Stimulated activated CD8-positive, alpha-beta memory T cell treated with anti-CD3 and anti-CD28 coated beads, Interleukin-4, amount 100 ng/mL, for 1 hour (primary cell): ENCODE measurements at places on chromosomes 11 and 22.

DNA sequence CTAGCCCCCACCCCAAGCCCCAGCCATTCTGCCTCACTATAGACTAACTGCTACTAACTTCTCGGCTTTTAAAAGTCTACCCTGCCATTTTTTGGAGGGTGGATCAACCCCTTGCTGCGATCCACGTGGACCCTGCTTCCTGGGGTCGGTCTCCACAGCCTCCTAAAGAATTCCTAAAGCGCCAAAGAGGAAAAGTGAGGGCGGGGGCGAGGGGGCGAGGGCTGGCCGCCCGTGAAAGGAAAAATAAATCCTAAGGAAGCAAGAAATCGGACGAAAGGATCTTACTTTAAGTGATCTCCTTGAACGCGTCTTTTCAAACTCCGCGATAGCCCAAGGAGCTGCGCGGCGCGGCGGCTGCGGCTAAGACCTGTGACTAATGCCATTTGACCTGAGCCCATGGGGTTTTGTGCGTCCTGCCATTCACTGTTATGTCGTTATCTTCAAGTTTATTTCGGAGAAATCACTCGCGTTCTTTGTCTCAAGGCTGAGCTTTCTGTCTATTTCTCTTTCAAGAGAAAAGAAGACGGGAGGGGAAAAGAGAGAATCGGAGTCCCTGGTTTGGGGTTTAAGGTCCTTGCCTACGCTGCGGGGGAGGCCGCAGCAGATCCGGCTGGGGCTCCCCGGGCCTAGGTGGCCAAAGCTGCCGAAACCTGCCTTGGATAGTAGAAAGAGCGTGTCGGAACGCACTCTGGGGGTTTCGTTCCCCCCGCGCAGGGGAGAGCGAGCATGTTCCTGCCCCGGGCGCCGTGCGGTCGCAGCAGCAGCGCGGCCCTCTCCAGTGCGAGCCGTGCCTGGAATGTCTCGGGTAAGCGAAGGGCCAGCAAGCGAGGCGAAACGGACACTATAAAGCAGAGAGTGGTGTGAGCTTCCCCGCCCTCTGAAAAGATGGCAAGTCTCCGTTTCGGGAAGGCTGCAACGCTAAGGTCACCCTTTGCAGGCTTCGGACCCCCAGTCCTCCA lies 2.8 kb upstream of the DBX1 start:
- no peak for DNase-seq

- no peak for DNase-seq
These were observed 22.3 kb downstream of the ARHGAP42 start for GRCh38 chr11:100709233-100709957.

- no peak for DNase-seq
These were observed 36.0 kb upstream of the PACSIN2 start for GRCh38 chr22:43050995-43051394.

DNA sequence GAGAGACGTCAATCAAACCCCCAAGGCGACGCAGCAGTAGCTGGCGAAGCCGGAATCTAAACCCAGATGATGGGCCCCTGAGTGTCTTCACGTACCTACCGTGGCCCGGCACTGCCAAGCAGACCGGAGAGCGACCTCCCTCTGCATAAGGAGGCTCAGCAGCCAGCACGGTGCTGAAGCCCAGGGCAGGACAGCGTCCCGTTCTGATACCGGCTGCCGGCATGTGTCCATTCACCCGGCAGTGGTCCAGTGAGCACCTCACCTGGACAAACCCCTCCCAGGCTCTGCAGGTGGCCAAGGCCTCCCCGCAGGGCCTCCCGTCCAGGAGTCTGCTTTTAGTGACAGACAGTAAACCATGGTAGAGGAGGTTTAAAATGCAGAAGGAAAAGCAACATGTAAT lies 142.0 kb downstream of the BRD1 start:
- no peak for DNase-seq

- DNase-seq: no peak
These were observed 61.0 kb upstream of the TTC12 start for GRCh38 chr11:113253406-113253805.

- DNase-seq: no peak
These were observed 29.1 kb upstream of the SYT9 start for GRCh38 chr11:7222619-7223018.

- no peak for DNase-seq
These were observed 36.3 kb downstream of the PPP2R1B start for GRCh38 chr11:111729831-111730311.
